ENCODE measurements at places on chromosomes 6 and 20. TPM values are rescaled to one million over a fixed set of nuclear protein-coding genes. Genes with fewer than 3 reads are reported as not detected.

The MEI4 gene
- total RNA-seq: not detected

The HLA-DQA1 gene
- 35.4 TPM for total RNA-seq

The GATA5 gene
- not detected for total RNA-seq

The SERINC3 gene
- total RNA-seq: 90.8 TPM

The NECAB3 gene
- 27.3 TPM for total RNA-seq

The SLCO4A1 gene
- 51.7 TPM for total RNA-seq

The USP49 gene
- 7.3 TPM for total RNA-seq

The CGA gene
- not detected for total RNA-seq

The C2 gene
- total RNA-seq: 1.0 TPM

The KHDC3L gene
- not detected for total RNA-seq

The KIAA1755 gene
- total RNA-seq: not detected

The CLVS2 gene
- not detected for total RNA-seq

The RSPH4A gene
- 0.10 TPM for total RNA-seq

The MAP3K7 gene
- total RNA-seq: 26.2 TPM

DNA sequence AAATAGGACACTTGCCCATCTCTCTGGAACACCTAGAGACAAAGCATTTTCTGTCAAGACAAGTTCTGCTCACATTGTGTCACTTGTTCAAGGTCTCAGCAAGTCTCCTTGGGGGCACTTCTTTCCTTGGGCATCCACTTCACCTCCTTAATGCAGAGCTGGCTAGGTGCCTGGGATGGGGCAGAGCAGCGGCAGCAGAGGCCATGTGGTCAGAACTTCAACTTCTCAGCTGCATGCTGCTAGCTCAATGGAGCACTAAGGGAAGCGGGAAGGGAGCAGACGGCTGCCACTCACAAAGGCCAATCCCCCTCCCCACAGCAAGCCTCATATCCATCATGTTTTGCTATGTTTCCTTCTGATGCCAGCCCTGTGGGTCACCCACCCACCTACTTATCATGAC, 31.5 kb downstream of the NEDD9 start:
- H3K4me1 ChIP-seq: peaks cover 77% of the 10 kb centered on the region
- no peak overlapping the region for H3K4me3 ChIP-seq
- no peaks in the 10 kb centered on the region for H3K27me3 ChIP-seq
- H3K27ac ChIP-seq: peak overlapping the region; percentile 19

GRCh38 chr6:75384116-75384515, 99.5 kb upstream of the TMEM30A start:
- H3K27me3 ChIP-seq: peaks cover 22% of the 10 kb centered on the region
- H3K36me3 ChIP-seq: no peaks in the 10 kb centered on the region
- no peak overlapping the region for H3K4me3 ChIP-seq
- DNase-seq: no peak
- H3K4me1 ChIP-seq: no peaks in the 10 kb centered on the region

DNA sequence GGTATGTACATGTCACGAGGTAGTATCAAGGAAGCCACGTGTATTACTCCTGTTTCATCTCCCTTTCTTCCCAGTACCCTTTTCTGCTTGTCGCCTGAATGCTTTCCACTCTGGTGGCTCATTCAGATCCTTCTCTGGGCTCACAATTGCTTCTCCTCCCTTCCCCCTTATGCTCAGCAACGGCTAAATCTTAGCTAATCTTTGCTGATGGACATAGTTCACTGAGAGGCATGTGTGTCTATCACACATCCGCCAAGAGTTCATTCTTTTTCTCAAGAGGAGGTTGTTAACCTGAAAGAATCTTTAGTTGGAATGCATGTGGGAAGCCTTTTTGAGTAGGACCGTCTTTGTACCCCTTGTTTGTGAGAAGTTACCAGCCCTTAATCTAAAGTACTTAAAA, 25.8 kb upstream of the MROH8 start:
- no peaks in the 10 kb centered on the region for H3K27me3 ChIP-seq
- peaks cover 78% of the 10 kb centered on the region for H3K36me3 ChIP-seq
- no peak overlapping the region for H3K27ac ChIP-seq
- H3K4me3 ChIP-seq: no peak overlapping the region
- no peak for DNase-seq

- H3K27ac ChIP-seq: no peak overlapping the region
- H3K4me3 ChIP-seq: no peak overlapping the region
Measured at GRCh38 chr6:14224359-14225103, 107.0 kb downstream of the CD83 start.

DNA sequence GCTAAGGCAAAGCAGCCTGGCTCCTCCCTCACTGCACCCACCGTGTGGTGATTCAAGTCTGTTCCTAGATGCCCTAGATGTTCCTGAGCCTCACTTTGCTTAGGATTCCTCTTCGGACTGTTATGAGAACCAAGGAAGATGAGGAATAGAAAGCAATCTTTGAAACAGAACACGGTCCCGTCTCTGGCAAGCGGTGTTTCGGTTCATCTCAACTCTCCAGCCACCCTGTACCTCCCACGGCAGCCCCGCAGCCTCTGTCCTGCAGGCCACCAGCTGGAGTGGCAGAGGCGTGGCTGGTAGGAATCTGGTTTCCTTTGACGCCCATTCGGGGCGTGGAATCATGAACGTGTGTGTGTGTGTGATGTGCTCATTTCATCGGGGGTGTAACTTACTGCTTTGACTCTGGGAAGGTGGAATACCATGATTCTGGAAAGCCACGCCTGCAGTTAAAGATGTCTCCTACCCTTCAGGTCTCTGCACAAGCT, 21.3 kb downstream of the PDE10A start:
- H3K36me3 ChIP-seq: no peaks in the 10 kb centered on the region
- no peak overlapping the region for H3K27ac ChIP-seq
- H3K4me3 ChIP-seq: no peak overlapping the region
- no peaks in the 10 kb centered on the region for H3K4me1 ChIP-seq

DNA sequence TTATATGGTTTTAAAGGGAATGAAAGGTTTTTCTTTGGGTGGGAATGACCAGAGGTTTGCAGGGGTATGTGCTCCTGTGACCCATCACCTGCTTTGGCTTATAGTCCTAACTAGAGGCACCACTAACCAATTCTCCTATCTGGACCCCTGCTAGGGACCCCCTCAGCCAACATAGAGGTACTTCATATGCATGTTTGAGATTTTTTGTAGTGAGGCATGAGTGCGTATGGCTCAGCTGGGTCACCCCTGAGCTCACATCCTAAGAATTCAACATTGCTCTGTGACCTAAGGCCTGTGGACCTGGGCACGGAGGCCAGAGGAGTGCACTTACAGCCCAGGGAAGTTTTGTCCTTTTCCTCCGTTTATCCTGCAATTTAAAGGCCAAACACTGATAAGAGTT, 68.4 kb upstream of the EEF1E1 start:
- H3K36me3 ChIP-seq: no peaks in the 10 kb centered on the region
- no peak overlapping the region for H3K27ac ChIP-seq
- H3K27me3 ChIP-seq: no peaks in the 10 kb centered on the region
- no peak for DNase-seq
- H3K4me3 ChIP-seq: no peak overlapping the region
- H3K4me1 ChIP-seq: no peaks in the 10 kb centered on the region

GRCh38 chr6:151842816-151843215, 35.3 kb downstream of the ESR1 start:
- H3K36me3 ChIP-seq: no peaks in the 10 kb centered on the region
- no peak overlapping the region for H3K4me3 ChIP-seq
- no peaks in the 10 kb centered on the region for H3K27me3 ChIP-seq
- no peak for DNase-seq
- no peaks in the 10 kb centered on the region for H3K4me1 ChIP-seq

DNA sequence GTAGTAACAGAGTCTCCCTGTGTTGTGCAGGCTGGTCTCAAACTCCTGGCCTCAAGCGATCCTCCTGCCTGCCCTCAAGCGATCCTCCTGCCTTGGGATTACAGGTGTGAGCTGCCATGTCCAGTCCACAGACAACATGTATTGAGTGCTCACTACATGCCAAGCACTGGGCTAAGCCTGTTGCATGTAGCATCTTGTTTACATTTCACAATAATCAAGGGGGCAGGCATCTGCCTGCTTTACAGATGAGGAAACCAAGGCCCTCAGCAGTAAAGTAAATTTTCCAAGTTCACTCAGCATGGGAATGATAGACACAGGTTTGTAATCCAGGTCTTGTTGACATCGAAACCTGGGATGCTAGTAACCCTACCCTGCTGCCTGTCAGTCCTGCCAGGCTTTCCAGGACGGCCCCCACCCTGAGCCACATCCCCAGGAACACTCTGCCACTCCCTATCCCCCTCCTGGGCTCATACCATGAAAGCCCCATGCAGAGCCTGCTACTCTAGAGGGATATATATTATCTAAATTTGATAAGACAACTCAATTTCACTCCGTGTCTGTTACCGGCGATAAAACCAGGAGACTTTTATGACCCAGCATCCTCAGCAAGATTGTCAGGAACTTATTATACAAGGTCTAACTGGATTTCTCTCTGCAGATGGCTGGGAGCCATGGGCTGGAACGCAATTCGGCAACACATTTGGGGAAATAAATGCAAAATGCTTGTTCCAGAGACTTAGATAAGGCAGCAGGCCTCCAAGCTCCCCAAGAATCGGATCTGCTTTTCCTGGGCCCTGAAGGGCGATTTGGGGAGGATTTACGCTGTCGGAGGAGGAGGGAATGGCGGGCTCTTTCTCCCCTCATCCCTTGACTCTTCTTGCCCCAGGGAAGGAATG, 30.4 kb downstream of the CD40 start:
- H3K4me3 ChIP-seq: no peak overlapping the region
- peaks cover 10% of the 10 kb centered on the region for H3K27me3 ChIP-seq
- no peak for DNase-seq
- H3K27ac ChIP-seq: no peak overlapping the region
- no peaks in the 10 kb centered on the region for H3K4me1 ChIP-seq

DNA sequence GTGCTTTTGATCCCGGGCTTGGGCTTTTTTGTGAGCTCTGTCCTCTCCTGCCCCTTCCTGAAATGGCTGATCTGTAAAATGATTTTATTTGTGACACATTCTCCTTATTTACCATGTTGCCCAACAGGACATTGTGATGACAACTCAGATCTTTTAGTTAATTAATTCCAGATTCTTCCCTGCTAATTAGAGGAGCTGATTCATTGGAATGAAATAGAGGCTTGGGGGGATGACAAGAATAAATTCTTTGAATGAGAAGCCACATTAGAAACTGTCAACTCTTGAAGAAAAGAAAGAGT, 26.1 kb upstream of the GABRR1 start:
- no peak for DNase-seq
- H3K27me3 ChIP-seq: peaks cover 18% of the 10 kb centered on the region
- no peak overlapping the region for H3K4me3 ChIP-seq
- no peaks in the 10 kb centered on the region for H3K36me3 ChIP-seq
- no peak overlapping the region for H3K27ac ChIP-seq

GRCh38 chr6:109979033-109979921, 1.2 kb downstream of the GPR6 start:
- H3K4me1 ChIP-seq: no peaks in the 10 kb centered on the region
- no peak overlapping the region for H3K4me3 ChIP-seq
- peaks cover 3% of the 10 kb centered on the region for H3K36me3 ChIP-seq
- no peak overlapping the region for H3K27ac ChIP-seq

- H3K36me3 ChIP-seq: peaks cover under 1% of the 10 kb centered on the region
- peaks cover 37% of the 10 kb centered on the region for H3K4me1 ChIP-seq
- no peaks in the 10 kb centered on the region for H3K27me3 ChIP-seq
- no peak overlapping the region for H3K27ac ChIP-seq
Measured at GRCh38 chr6:111523484-111524167, 40.6 kb upstream of the REV3L start.

DNA sequence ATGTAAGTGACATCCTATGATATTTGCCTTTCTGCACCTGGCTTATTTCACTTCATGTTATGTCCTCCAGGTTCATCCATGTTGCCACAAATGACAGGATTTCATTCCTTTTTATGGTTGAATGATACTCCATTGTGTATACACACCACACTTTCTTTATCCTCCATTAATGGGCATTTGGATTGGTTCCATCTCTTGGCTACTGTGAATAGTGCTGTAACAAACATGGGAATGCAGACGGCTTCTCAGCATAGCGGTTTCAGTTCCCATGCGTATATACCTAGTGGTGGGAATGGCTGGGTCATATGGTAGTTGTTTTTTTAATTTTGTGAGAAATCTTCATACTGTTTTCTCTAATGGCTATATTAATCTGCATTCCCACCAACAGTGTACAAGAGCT, 14.8 kb downstream of the MTHFD1L start:
- DNase-seq: no peak
- no peaks in the 10 kb centered on the region for H3K27me3 ChIP-seq
- no peak overlapping the region for H3K27ac ChIP-seq
- H3K36me3 ChIP-seq: peaks cover 41% of the 10 kb centered on the region
- peaks cover 13% of the 10 kb centered on the region for H3K4me1 ChIP-seq

GRCh38 chr6:44102527-44102926, 24.7 kb downstream of the MRPL14 start:
- no peak for DNase-seq
- no peak overlapping the region for H3K27ac ChIP-seq
- no peaks in the 10 kb centered on the region for H3K27me3 ChIP-seq
- peaks cover 4% of the 10 kb centered on the region for H3K36me3 ChIP-seq
- no peak overlapping the region for H3K4me3 ChIP-seq
- peaks cover 11% of the 10 kb centered on the region for H3K4me1 ChIP-seq

DNA sequence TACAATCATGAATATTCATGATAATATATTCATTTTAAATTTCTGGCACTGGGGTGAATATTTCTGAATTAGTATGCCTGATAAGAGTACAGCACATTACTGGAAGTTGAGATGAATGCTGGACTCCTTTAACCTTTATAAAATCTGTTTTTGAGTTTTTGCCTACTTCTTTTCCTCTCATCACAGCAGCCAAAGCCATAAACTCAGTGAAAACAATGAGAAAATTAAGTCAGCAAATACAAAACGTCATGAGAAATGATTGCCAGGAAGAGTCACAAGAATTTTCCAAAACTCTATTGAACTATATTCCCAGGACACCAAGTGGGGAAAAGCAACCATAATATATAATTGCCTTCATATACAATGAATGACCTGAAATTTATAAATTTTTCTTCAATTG, 837.6 kb downstream of the TBC1D32 start:
- no peak for DNase-seq
- H3K27ac ChIP-seq: no peak overlapping the region
- H3K4me3 ChIP-seq: no peak overlapping the region
- no peaks in the 10 kb centered on the region for H3K27me3 ChIP-seq
- no peaks in the 10 kb centered on the region for H3K4me1 ChIP-seq

GRCh38 chr6:47780510-47781356, 1.1 kb upstream of the OPN5 start:
- H3K27ac ChIP-seq: no peak overlapping the region
- no peak overlapping the region for H3K4me3 ChIP-seq
- H3K27me3 ChIP-seq: peaks cover 25% of the 10 kb centered on the region
- peaks cover 3% of the 10 kb centered on the region for H3K4me1 ChIP-seq

GRCh38 chr6:32271429-32271828, 47.6 kb upstream of the NOTCH4 start:
- no peak overlapping the region for H3K4me3 ChIP-seq
- no peak overlapping the region for H3K27ac ChIP-seq

- H3K4me1 ChIP-seq: no peaks in the 10 kb centered on the region
- DNase-seq: no peak
- no peak overlapping the region for H3K4me3 ChIP-seq
- no peaks in the 10 kb centered on the region for H3K27me3 ChIP-seq
- peaks cover 32% of the 10 kb centered on the region for H3K36me3 ChIP-seq
- no peak overlapping the region for H3K27ac ChIP-seq
Measured at GRCh38 chr6:30922447-30922852, 8.4 kb downstream of the VARS2 start.

Measured in activated CD4-positive, alpha-beta memory T cell treated with anti-CD3 and anti-CD28 coated beads, Interleukin-2, amount 10 ng/mL, durations not matched to agents 7 days and 5 days (primary cell).